ENCODE measurements at places on chromosomes 3 and 15.

- DNase-seq = no peak
Measured at GRCh38 chr3:9649791-9650521, 651 bp downstream of the MTMR14 start.

DNA sequence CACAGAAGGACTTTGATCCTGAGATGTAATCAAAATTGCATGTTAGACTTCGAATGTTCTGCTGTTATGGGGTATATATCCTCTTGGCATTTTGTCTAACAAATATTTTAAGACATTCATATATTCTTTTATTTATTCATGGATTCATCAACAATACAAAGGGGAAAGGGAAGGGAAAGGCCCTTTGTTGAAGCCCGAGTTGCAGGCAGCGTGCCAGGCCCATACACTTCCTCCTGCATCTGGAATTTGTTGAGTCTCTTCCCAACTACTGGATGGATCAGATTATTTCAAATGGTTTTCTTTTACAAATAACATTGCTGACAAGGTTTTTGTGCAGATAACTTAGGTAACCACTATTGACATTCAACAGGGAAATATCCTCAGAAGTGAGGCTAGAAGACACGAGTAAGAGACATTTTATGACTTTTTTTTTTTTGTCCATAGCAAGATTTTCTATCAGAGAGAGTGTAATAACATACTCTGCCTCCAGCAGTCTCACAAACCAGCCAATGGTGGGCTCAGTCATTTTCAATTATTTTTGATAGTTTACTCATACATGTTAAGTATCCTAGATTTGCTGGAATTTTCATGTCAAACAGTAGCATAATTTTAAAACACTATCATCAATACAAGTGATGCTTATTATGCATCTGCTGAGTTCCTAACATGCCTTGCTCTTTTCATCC, 94.3 kb downstream of the RPL39L start:
- no peak for DNase-seq

- DNase-seq = peak; percentile 40
Measured at GRCh38 chr3:177466074-177466473, 268.8 kb upstream of the TBL1XR1 start.

- DNase-seq = no peak
Measured at GRCh38 chr15:70328679-70329115, 231.0 kb upstream of the TLE3 start.

- DNase-seq = no peak
Measured at GRCh38 chr15:41583795-41584194, 24.8 kb downstream of the TYRO3 start.

DNA sequence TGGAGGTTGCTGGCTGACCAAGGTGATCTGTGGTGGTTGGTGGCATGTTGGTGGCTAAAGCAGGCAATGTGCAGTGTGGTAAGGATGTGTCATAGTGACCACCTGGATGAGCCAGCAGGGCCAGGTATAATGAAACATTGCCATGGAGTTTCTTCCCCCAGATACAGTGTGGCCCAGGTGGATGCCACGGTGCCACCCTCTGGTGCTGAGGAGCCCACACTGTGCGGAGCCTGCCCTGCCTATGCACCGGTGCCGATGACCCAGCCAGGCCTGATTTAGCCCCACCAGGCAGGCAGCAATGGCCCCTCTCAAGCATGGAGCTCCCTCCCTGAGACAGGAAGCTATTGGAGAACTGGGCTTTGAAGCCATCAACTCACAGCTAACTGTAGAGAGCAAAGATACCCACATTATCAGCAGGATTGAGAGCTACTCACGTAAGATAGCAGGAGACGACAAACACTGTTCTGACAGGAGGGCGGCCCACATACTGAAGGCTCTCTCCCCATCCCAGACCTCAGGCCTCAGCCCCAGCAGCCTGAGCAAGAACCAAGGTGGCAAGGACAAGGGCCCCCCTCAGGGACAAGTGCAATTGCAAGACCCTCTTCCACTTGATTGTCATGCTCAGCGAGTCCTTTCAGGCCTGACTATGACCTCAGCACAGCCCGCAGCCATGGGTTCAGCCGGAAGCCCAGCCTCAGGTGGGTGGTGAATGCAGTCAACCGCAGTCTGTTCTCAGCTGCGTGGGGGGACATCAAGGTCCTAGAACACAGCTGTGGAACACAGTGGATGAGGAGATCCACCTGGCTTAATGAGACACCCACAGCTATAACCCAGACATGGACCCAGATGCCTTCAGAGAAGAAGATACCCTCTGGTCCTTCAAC, 82.8 kb upstream of the CDV3 start:
- no peak for DNase-seq

GRCh38 chr3:156418428-156418827, 136.5 kb downstream of the SSR3 start:
- DNase-seq = no peak

DNA sequence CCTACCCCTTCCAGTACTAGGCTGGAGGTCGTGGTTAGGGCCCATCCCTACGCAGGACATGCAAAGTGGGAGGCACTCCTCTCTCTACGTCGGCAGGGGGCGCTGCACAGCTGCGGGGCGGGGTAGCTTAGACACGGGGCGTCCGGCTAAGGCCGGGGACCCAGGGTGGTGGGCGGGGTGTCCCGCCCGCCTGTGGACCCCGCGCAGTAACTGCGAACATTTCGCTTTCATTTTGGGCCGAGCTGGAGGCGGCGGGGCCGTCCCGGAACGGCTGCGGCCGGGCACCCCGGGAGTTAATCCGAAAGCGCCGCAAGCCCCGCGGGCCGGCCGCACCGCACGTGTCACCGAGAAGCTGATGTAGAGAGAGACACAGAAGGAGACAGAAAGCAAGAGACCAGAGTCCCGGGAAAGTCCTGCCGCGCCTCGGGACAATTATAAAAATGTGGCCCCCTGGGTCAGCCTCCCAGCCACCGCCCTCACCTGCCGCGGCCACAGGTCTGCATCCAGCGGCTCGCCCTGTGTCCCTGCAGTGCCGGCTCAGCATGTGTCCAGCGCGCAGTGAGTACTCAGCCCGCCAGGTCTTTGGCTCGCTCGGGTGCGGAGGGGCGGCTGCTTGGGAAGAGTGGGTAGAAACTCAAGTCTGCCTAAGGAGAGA, at the start of gene IL12A:
Gene IL12A (plus strand): TSS at position 219 of the 655 bp plus-strand sequence.
- DNase-seq = peak; percentile 77

DNA sequence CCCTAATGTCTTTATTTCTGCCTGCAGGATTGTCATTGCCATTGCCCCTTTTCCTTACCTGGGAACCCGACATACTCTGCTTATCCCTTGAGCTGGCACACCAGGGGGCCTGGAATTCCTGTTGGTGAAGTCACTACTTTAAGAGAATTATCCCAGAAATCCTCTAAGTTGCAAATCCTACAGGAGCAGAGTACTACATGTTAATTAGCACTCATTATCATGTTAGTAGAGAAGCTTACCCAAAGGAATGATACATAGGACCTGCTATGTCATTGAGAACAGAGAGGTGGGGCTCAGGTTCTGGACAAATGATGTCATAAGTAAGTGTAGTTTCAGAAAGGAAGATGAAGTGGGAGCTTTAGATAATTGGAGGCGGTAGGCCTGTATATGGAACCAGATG, 27.4 kb downstream of the SCG5 start:
- DNase-seq = no peak

DNA sequence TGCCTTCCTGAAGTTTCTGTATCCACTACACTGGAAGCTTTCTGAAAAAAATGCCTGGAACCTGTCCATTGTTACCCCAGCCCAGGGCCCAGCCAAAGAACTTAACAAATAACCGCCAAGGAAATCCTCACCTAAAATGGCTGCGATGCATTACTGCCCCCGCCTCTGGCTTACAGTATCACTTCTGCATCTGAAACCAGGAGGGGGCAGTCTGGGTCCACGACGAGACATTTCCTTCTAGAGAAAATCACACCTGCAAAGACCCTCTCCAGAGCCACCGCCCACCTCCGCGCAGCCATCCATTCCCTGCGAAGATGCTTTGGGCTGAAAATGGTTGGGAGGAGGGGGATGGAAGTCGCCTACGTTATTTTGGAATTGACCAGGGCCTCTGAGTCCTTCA, 22.4 kb upstream of the CELF6 start:
- DNase-seq = no peak

DNA sequence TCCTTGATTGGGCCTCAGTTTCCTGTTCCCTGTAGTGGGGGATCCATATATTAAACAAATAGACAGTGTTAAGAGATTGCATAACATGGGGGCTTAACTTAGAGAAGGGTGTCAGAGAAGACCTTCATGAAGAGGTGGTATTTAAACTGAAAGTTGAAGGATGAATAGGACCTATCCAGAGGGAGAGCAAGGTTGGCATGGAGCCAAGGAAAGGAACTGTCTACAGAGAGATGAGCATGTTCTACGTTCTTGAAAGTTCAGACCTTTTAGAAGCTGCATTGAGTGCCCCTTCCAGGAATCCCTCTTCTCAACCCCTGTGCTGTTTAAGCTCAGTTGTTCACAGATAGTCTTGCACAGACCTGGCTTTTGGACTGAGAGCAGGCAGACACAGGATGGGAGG, 2.4 kb downstream of the HTD2 start:
- DNase-seq = no peak

- no peak for DNase-seq
Measured at GRCh38 chr3:157179365-157179803, 19.4 kb upstream of the CCNL1 start.

- no peak for DNase-seq
Measured at GRCh38 chr15:63981596-63982320, 64.5 kb downstream of the DAPK2 start.

- no peak for DNase-seq
Measured at GRCh38 chr3:40923143-40923542, 276.2 kb upstream of the CTNNB1 start.

DNA sequence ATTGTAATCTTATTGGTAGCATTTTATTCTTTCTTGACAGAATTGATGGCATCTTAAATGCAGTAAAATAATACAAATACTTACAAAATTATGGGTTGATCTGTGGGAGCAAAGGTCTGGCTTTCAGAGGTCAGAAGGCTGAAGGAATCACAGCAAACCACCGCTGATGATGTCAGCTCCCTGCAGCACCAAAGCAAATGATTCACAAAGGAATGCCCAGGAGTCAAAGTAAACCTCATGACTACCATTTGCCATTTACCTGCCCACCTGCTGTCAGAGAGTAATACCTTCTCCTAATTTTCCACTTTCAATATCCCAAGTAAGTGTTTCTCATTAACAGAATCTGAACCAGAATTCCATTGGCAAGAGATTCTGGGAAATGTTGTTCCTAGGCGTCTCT, 46.1 kb downstream of the CPA3 start:
- no peak for DNase-seq

DNA sequence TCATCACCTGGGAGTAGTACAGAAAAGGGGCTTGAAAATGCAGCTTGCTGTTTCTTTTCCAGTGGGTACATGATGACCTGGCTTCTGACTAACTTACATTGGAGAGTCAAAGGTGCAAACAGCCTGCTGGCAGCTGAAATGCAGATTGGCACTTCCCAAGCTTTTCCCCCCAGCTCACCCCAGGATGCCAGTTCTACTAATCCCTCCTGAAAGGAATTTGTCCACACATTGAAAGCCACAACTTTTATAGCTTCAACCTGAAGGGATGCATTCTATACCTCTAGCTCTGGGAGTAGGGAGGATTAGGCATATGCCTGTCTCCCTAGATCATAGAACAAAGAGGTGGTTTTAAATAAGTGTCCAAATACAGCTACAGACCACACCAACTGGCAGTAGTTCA, 281.7 kb downstream of the EFHB start:
- no peak for DNase-seq

- no peak for DNase-seq
Measured at GRCh38 chr15:48119277-48119676, 1.5 kb upstream of the SLC24A5 start.

DNA sequence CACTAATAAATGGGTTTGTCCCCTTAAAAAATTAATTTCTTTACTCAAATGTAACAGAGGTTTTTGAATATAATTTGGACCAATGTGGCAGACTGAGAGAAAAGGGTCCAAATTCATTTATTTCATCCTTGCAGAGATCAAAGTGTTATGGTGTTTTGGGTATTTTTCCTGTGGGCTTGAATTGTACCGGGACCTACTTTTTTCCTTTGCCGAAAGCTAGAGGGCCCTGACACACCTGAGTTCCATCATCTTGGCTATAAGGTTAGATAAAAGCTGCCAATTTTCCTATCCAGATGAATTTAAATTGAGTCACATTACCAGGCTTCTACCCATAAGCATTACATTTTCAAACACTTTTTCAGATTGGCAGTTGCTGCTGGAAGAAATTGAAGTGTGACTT, 908 bp downstream of the CCNB2 start:
- no peak for DNase-seq

DNA sequence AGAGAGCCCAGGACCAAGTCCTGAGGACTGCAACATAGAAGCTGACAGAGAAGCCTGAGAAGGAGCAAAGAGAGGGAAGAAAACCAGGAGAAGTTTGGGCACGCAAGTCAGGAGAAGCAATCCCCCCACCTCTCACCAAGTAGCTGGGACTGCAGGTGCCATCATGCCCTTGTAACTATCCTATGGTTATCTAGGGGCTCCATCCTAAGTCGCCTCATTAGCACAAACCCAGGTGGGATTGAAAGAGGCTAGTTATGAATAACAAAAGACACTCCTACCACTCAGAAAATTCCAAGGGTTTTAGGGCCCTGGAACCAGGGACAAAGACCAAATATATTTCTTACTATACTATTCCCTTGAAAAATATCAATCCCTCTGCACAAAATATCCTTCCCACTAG, 53.5 kb downstream of the CCR4 start:
- DNase-seq = no peak
